ENCODE measurements at places on chromosomes 5 and 9. TPM values are rescaled to one million over a fixed set of nuclear protein-coding genes. Genes with fewer than 3 reads are reported as not detected.

OR5C1 gene
- not detected for total RNA-seq

CORO2A gene
- total RNA-seq: 2.7 TPM

GPX8 gene
- 60.6 TPM for total RNA-seq

HACD4 gene
- 2.1 TPM for total RNA-seq

EIF4EBP3 gene
- total RNA-seq: 0.98 TPM

STKLD1 gene
- 0.49 TPM for total RNA-seq

LPAR1 gene
- 13.7 TPM for total RNA-seq

ARL14EPL gene
- not detected for total RNA-seq

AK1 gene
- 40.1 TPM for total RNA-seq

PRRC2B gene
- 94.7 TPM for total RNA-seq

BTNL9 gene
- not detected for total RNA-seq

INSL4 gene
- not detected for total RNA-seq

GPR150 gene
- under 0.01 TPM for total RNA-seq

CXXC5 gene
- 88.3 TPM for total RNA-seq

FBP2 gene
- not detected for total RNA-seq

SHB gene
- 47.7 TPM for total RNA-seq

FAM81B gene
- total RNA-seq: not detected

LMX1B gene
- 0.63 TPM for total RNA-seq

ADAMTS19 gene
- 0.13 TPM for total RNA-seq

GM2A gene
- 29.9 TPM for total RNA-seq

KIF4B gene
- total RNA-seq: not detected

OR1J2 gene
- total RNA-seq: not detected

RIOK2 gene
- 8.5 TPM for total RNA-seq

EGFL7 gene
- total RNA-seq: 27.0 TPM

FAM163B gene
- not detected for total RNA-seq

Measured in mesangial cell (primary cell).